ENCODE measurements at places on chromosomes 16 and 17.

GRCh38 chr17:80047176-80047575 lies 10.7 kb downstream of the CCDC40 start:
- DNase-seq = no peak

DNA sequence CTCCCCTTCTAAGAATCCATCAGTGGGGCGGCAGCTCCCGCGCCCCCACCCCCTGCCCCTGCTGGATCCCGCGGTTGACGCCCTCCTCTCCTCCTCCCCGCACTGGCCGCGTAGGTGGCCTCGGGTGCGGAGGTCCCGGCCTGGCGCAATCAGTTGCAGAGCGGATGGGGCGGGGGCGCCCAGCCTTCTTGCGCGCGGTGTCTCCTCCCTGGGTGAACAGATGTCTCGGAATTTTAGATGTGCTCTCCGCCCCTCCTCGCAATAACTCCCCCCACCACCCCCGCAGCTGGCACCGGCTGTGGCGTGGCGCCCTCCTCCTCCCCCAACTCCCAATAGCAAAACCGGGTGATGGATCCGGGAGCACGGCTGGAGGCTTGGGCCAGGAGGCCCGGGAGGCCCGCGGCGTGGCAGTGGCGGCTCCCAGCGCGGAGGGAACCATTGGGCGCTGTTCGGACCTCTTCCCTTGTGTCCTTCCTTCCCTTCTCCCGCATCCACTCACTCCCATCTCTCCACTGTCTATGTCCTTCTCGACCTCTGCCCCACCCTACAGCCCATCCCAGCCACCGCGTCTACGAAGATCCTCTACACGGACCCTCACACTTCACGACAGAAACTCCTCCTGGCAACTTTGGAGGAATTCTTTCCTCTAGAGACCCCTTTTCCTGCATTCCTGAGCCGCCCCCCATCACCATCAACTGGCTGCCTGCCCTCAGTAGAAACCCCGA lies 11.0 kb downstream of the NEUROD2 start:
- no peak for DNase-seq

GRCh38 chr16:27779641-27780164 lies 229.8 kb downstream of the KATNIP start:
- no peak for DNase-seq

- DNase-seq = no peak
Observed at GRCh38 chr16:89123831-89124100, 30.1 kb downstream of the ACSF3 start.

DNA sequence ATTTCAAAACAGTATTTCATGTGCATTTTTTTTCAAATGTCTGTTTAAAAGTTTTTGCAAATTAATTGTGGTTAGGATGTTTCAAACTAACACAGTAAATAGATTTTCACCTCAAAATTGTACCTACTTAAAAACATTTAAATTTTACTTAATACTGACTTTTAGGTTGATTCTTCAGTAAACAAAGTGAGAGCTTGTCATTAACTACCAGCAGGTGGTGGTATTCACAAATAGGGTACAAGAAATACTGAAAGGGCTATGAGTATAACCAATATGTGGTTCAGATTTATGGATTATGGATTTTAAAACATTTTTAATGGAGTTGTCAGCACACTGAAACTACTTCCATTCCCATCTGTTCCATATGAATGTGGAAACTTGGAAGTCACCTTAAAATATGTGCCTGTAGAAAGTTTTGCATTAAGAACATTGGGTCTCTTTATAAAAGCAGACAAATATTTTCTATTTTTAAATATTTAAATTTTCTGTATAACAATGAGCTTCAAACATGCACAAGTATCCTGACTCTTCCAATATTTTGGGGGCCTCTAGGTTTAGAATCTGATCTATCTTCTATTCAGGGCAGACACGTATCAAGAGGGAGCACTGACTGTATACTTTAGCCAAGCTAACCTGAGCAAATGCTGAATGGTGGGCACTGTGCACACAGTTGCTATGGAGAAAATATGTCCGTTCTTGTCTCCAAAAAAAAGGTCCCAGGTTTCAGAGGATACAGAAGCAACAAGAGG lies 155.6 kb downstream of the SNX11 start:
- DNase-seq = no peak

- no peak for DNase-seq
Observed at GRCh38 chr16:47848421-47849109, 307.2 kb downstream of the ABCC12 start.

DNA sequence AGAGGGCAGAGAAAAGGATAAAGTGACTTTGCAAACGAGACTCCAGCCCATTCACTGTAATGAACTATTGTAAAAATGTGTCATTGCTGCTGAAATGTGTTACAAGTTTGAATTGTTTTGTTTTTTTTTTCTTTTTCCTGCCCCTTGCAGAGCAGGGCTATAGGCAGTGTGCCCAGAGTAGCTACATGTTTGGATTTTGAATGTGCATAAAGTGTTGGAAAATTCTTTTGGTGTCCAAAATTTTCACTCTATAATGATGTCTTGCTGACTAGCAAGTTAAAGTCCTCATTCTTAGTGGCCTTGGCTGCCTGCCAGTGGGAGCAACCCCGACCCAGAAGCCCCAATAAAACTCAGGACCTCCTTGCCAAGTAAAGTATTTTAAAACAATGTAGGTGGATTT lies 66.5 kb downstream of the IGF2BP1 start:
- no peak for DNase-seq

DNA sequence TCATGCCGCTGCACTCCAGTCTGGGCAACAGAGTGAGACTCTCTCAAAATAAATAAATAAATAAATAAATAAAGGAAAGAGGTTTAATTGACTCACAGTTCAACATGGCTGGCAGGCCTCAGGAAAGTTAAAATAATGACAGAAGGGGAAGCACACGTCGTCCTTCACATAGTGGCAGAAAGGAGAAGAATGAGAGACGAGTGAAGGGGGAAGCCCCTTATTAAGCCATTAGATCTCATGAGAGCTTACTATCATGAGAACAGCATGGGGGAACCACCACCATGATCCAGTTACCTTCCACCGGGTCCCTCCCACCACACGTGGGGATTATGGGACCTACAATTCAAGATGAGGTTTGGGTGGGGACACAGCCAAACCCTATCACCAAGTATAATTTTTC lies 54.5 kb downstream of the PAFAH1B1 start:
- no peak for DNase-seq

- no peak for DNase-seq
Observed at GRCh38 chr16:17944345-17944744, 392.2 kb downstream of the NPIPA8 start.

GRCh38 chr16:77564791-77565390 lies 130.1 kb upstream of the ADAMTS18 start:
- DNase-seq = no peak

DNA sequence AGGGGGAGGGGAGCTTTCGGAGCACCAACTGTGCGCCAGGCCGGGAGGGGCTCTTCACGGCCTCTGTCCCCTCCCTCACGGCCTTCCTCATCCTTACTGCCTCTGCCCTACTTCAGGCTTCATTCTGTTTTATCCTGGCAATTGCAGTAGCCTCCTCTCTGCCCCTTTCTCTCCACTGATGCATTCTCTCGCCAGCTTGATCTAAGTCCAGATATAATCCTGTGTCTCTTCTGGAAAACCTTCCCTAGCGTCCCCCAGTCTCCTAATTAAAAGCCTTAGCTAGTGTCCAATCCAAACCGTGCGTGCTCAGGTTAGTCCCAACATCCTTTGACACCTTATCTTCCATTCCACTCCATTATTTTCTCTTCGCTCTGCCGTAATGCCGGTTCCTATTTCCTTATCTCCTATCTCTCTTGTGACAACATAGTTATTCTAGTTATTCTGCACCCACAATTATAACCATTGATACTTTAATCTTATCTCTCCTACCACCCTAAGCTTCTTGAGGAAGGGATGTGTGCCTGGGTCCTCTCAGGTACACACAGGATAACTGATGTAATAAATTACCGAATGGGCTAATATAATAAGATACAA lies 869 bp downstream of the ZNF48 start:
- no peak for DNase-seq

DNA sequence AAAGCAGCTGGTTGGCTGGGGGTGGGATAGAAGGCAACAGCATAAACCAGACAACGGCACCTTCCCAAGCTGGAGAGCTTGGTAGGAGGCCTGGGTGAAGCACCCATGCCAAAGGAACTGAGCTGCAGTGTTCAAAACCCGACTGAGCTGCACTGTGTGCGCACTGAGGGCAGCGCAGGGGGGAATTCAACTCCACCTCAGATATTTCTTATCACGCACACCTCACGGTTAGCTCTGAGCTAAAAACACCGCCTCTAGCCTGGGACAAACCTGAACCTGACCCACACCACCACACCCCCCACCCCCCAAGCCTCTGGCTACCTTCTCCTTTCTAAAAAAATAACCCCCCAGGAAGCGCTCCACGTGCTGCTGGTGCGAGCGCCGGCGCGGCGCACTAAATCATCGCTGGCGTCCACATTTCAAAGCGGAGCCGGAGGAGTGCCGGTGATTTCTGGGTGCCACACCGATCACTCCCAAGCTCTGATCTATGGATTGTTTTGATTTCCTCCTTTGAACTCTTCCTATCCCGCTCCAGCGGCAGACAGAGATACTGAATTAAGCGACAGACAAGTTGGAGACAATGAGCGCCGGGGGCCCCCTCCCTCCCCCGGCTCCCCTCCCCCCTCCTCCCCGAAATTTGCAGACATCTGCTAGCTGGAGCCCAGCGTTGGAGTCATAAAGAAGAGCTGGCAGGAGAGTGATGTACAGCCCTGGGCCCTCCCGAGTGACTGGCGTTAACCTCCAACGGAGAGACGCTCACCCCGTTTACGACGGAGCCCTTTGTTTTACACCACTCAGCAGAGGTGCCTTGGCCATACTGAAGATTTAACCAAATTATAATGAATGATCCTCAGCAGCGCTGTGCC lies 85.0 kb downstream of the NOG start:
- DNase-seq = no peak

DNA sequence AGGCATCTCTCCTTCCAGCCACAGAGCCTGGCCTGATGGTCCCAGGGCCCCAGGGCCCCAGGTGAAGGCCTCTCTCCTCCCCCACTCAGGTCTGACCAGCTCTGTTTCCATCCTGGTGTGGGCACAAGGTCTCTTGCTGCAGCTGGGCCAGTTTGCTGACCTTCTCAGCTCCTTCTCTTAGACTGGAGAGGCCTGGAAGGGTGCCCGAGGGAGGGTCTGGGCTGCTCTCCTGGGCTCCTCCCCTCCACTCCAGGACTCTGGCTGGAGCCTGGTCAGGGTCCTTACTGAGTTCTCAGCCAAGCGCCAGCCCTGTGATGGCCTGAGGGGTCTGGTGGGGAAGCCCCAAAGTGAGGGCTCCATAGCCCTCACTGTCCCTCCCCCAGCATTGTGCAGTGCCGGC lies 12.4 kb downstream of the SOCS3 start:
- DNase-seq = no peak

DNA sequence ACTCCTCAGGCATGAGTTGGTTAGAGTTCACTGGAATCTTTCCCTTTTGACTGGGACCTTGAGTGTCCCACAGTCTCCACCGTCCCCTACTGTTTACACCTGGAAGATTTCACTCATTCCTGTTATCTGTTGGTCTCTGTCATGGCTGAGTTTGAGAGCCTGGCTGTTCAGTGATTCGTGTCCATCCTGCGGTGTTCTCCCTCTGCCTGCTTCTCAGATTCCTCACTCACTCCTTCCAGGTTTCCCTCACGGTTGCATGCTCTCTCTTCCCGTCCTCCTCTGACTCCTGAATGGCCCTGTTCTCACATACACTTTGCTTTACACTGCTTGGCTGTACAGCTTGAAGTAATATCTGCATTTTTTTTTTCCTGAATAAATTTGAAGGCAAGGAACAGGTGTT lies 24.5 kb downstream of the OR1D5 start:
- no peak for DNase-seq

GRCh38 chr16:26963109-26963508 lies 103.6 kb upstream of the C16orf82 start:
- no peak for DNase-seq

DNA sequence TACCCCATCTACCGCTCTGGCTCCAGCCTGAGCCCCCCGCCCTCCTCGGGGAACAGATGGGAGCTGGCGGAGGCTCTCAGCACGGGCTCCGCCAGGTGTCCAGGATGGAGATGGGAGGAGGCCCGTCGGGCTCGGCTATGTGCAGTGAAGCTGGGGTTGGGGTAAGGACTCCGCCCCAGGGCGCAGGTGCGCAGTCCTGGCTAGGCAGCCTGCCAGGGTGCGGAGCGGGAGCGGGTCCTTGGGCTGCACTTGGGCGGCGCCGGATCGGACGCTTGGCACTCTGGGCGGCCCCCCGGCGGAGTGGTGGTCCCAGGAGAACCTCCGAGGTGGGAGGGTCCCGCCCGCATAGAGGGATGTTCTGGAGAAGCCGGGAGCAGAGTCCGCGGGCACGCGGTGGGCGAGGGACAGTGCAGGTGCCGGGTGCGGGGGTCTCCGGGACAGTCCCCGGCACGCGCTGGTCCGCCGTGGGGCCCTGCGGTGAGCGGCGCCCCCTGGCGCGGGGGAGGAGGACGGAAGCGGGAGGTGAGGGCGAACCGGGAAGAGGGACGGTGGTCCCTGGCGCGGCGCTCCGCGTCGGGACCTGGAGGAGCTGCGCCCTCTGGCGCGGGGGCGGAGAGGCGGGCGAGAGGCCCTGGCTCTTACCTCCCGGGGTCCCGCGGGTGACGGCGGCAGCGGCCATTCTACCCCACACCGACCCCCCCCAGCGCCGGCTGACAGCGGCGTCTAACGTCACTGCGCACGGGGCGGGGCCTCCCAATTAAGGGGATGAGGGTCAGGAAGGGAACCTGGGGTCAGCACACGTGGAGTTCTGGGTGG lies at the start of gene CAMTA2:
Gene CAMTA2 (minus strand): TSS at position 725 of the 816 bp plus-strand sequence. CDS start 1,453 bp downstream, outside the sequence.
- DNase-seq = peak; percentile 77

GRCh38 chr17:75572713-75573539 lies 14.7 kb upstream of the MYO15B start:
- no peak for DNase-seq

Data from stimulated activated CD8-positive, alpha-beta memory T cell treated with anti-CD3 and anti-CD28 coated beads, Interleukin-4, amount 100 ng/mL, for 1 hour (primary cell).